ENCODE measurements at places on chromosomes 2 and 18.

DNA sequence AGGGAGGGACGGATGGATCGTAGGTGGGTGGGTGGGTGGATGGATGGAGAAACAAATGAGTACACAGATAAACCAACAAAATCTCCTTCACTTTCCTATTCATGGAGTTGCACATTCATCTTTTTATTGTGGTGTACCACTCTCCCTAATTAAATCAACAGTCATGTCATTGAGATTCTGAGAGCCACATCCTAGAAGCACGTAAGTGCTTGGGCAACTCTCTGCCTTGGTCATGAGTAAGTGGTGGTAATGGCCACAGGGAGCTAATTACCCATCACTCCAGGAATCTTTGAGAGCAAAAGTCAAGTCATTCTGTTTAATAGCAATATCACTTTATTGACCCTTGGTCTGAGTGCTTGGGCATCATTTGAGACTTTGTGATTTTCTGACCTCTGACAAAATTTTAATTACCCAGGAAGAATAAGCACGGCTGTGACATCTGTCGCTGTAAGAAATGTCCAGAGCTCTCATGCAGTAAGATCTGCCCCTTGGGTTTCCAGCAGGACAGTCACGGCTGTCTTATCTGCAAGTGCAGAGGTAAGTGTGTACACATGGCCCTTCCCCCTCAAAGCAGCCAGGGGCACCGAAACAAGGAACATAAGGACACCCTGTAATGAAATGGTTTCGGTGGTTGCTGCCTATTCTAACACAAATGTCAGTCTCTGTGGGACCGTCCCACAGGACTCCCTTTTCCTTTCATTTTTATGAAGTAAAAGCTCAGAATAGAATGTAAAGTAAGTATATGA lies 85.9 kb downstream of the FEZ2 start:
- H3K4me1 ChIP-seq, result no peaks in the 10 kb centered on the region
- no peak overlapping the region for H3K4me3 ChIP-seq
- peaks cover 18% of the 10 kb centered on the region for H3K36me3 ChIP-seq

GRCh38 chr2:200477667-200478131 lies 32.2 kb downstream of the KCTD18 start:
- peaks cover 2% of the 10 kb centered on the region for H3K4me1 ChIP-seq
- H3K27me3 ChIP-seq, result no peaks in the 10 kb centered on the region
- H3K27ac ChIP-seq, result no peak overlapping the region
- no peak for DNase-seq
- no peaks in the 10 kb centered on the region for H3K36me3 ChIP-seq

GRCh38 chr2:170307052-170307451 lies 129.1 kb downstream of the MYO3B start:
- H3K36me3 ChIP-seq, result no peaks in the 10 kb centered on the region
- no peak overlapping the region for H3K27ac ChIP-seq
- peaks cover 18% of the 10 kb centered on the region for H3K27me3 ChIP-seq
- H3K4me1 ChIP-seq, result no peaks in the 10 kb centered on the region
- no peak for DNase-seq

DNA sequence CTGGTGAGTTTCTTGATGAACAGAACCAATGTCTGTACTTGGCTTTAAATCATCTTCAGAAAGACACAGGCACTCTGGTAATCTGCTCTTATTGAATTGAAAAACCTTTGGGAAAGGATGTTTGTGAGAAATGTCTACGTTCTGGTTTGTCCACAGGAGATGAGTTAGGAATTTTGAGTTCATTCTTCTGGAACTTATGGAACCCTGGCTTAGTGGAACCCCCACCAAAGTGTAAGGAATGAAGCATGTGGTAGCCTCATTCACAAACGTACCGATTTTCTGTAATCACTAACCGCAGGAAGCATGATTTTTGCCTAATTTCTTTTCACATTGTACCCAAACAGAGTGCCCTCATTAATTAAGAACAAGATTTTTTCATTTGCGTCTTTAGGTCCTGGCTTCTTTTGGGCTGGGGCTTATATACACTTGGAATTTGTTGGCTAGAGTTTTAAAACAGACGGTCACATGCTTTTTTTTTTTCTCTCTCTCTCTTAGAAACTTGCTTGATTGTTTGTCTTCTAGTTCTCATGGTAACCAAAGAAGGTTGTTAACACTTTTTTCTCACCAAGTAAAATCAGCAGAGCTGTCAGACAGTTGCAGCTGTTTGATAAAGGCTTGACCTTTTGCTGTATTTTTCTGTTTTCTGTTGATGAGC lies 314.1 kb upstream of the THUMPD2 start:
- no peaks in the 10 kb centered on the region for H3K4me1 ChIP-seq
- no peak for DNase-seq
- no peaks in the 10 kb centered on the region for H3K36me3 ChIP-seq
- no peak overlapping the region for H3K4me3 ChIP-seq
- H3K27me3 ChIP-seq, result peaks cover 5% of the 10 kb centered on the region

DNA sequence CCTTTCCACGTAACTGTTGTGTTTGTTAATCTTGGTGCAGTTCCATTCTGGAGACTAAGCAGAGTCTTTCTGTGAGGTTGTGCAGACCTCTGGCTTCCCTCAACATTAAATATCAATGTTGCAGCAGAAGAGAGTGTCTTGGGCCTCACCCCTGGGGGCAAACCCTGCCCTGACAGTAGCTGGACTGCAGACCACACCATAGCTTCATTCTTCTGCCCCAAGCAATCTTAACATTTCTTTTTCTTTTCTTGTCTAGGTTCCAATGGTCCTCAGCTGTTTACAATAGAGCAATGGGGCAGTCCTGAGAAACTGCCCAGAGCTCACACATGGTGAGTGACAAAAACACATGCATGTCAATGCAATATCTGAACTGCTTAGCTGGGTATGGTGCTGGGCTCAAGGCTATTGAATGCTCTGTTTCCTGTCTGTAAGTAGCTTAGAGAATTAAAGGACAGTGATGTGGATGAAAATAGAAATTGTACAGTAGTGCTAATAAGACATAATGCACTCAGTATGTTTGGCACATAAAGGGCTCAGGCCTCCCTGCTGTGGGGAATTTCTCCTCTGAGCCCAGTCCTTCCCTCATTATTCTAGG lies 237.6 kb downstream of the ALPK2 start:
- no peak for DNase-seq
- H3K36me3 ChIP-seq, result no peaks in the 10 kb centered on the region
- H3K4me3 ChIP-seq, result no peak overlapping the region

- H3K4me1 ChIP-seq, result no peaks in the 10 kb centered on the region
- DNase-seq, result no peak
- H3K27ac ChIP-seq, result no peak overlapping the region
- no peaks in the 10 kb centered on the region for H3K27me3 ChIP-seq
- peaks cover 30% of the 10 kb centered on the region for H3K36me3 ChIP-seq
- H3K4me3 ChIP-seq, result no peak overlapping the region
These were observed 40.0 kb upstream of the CYBRD1 start for GRCh38 chr2:171482308-171482707.

DNA sequence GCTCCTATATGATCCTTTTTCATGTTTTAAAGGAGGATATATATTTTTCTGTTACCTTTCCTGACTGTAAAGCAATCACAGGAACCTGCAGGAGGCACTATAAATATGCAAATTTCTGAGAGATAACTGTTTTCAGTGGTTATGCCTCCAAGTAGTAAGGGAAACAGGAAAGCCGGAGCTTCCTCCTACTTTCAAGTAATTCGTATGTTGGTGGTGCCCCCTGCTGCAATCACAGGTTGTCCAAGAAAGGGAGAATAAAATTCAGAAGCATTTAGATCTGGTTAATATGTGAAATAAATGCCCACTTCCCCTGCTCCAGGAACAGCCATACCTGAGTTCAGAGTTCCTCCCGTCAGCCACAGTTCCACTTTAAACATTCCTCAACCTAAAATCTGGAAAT lies 12.0 kb upstream of the BCL11A start:
- no peak overlapping the region for H3K4me3 ChIP-seq
- no peak for DNase-seq
- peaks cover 10% of the 10 kb centered on the region for H3K4me1 ChIP-seq
- H3K36me3 ChIP-seq, result no peaks in the 10 kb centered on the region
- H3K27ac ChIP-seq, result no peak overlapping the region

- H3K27ac ChIP-seq, result no peak overlapping the region
- H3K36me3 ChIP-seq, result no peaks in the 10 kb centered on the region
- no peak overlapping the region for H3K4me3 ChIP-seq
- no peaks in the 10 kb centered on the region for H3K27me3 ChIP-seq
These were observed 289.3 kb upstream of the CDH2 start for GRCh38 chr18:28466204-28466603.

DNA sequence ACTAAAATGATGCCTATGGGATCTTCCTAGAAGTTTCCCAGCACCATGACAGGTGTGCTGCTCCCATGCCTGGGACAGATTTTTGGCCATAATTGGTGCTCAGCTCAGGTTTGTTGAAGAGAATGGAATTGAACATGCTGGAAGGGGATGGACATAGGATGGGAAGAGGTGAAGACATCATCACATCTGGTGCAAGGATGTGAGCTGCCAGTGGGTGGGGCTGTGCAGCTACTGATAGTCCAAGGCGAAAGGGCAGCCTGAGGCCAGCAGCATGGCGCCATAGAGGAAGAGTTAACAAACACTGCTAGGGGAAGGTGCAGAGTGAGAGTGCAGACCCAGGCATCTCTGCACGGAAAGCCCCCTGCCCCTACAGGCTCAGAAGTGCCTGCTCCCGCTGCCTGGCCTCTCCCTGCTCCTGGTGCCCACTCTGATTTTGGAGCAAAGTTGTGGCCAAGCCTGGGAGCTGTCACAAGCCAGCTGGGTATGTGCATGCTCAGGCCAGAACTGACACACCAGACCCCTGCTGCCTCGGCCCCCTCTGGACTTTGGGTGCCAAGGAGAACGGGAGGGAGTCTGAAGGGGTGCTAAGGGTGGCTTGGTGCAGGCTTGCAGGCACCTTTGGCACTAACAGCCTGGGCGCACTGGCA lies 178.6 kb downstream of the ZBTB7C start:
- H3K4me3 ChIP-seq, result no peak overlapping the region
- H3K27ac ChIP-seq, result no peak overlapping the region
- H3K27me3 ChIP-seq, result peaks cover 11% of the 10 kb centered on the region
- no peaks in the 10 kb centered on the region for H3K36me3 ChIP-seq
- H3K4me1 ChIP-seq, result no peaks in the 10 kb centered on the region

DNA sequence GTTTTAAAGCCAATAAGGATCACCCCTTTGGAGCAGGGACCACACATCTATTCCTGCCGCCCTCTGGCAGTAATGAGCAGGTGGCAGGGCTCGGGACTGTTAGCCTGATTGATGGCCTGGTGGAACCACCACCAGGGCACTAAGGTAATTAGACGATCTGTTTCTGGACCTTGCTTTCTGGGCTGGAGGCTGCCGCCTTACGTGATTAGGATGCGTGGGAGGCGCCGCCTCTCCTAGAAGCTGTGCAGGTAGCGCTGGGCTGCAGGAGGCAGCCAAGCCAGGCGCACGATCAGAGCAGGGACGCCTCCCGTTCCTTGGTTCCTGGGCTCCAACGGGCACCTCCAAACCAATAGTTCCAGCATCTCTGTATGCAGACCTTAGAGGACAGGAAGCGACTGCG lies 242.6 kb upstream of the RAB12 start:
- H3K36me3 ChIP-seq, result no peaks in the 10 kb centered on the region
- no peaks in the 10 kb centered on the region for H3K4me1 ChIP-seq
- H3K27ac ChIP-seq, result no peak overlapping the region
- no peak for DNase-seq
- no peak overlapping the region for H3K4me3 ChIP-seq

GRCh38 chr2:168997118-168997521 lies 34.0 kb downstream of the ABCB11 start:
- no peaks in the 10 kb centered on the region for H3K36me3 ChIP-seq
- H3K4me1 ChIP-seq, result no peaks in the 10 kb centered on the region
- no peak overlapping the region for H3K4me3 ChIP-seq
- no peak overlapping the region for H3K27ac ChIP-seq

GRCh38 chr18:50307400-50307737 lies 19.9 kb upstream of the CXXC1 start:
- peak overlapping the region; percentile 83 for H3K4me3 ChIP-seq
- no peaks in the 10 kb centered on the region for H3K36me3 ChIP-seq

GRCh38 chr2:164781394-164781793 lies 60.2 kb downstream of the COBLL1 start:
- no peak overlapping the region for H3K27ac ChIP-seq
- DNase-seq, result no peak
- no peaks in the 10 kb centered on the region for H3K36me3 ChIP-seq
- H3K4me1 ChIP-seq, result peaks cover 2% of the 10 kb centered on the region
- no peaks in the 10 kb centered on the region for H3K27me3 ChIP-seq
- H3K4me3 ChIP-seq, result no peak overlapping the region

GRCh38 chr2:190875891-190876290 lies 4.7 kb upstream of the GLS start:
- peak overlapping the region; percentile 51 for H3K27ac ChIP-seq
- H3K27me3 ChIP-seq, result no peaks in the 10 kb centered on the region
- DNase-seq, result no peak
- H3K4me3 ChIP-seq, result peak overlapping the region; percentile 61
- H3K36me3 ChIP-seq, result peaks cover 10% of the 10 kb centered on the region

DNA sequence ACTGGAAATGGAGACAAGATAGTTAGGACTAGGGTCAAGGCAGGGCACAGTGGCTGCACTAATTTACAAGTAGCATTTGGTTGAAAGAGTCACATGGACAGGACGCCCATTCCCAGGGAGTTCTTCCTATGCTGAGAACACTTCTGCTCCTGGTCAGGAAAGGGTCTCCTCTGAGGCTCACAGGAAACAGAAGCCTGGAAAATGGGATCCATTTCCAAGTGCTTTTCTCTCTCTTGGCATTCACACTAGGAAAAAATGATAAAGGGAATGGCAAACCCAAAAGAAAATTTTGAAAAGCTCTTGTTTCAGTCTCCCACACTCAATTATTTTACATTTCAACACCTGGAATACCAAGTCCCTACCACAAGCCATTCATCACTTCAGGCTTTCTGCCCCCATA lies 88.7 kb downstream of the COBLL1 start:
- H3K4me1 ChIP-seq, result no peaks in the 10 kb centered on the region
- DNase-seq, result no peak
- H3K27me3 ChIP-seq, result no peaks in the 10 kb centered on the region
- H3K36me3 ChIP-seq, result no peaks in the 10 kb centered on the region
- no peak overlapping the region for H3K27ac ChIP-seq
- H3K4me3 ChIP-seq, result no peak overlapping the region

- H3K27me3 ChIP-seq, result no peaks in the 10 kb centered on the region
- no peaks in the 10 kb centered on the region for H3K4me1 ChIP-seq
- H3K4me3 ChIP-seq, result no peak overlapping the region
- no peak overlapping the region for H3K27ac ChIP-seq
These were observed 272.3 kb downstream of the RAD51AP2 start for GRCh38 chr2:17245906-17246305.

- H3K4me3 ChIP-seq, result peak overlapping the region; percentile 63
- no peaks in the 10 kb centered on the region for H3K27me3 ChIP-seq
- peaks cover 58% of the 10 kb centered on the region for H3K4me1 ChIP-seq
These were observed 13.3 kb upstream of the GALM start for GRCh38 chr2:38652431-38653273.

GRCh38 chr2:8797682-8798081 lies 39.7 kb downstream of the KIDINS220 start:
- no peak overlapping the region for H3K4me3 ChIP-seq
- H3K4me1 ChIP-seq, result peaks cover 24% of the 10 kb centered on the region
- H3K27me3 ChIP-seq, result no peaks in the 10 kb centered on the region
- DNase-seq, result no peak

DNA sequence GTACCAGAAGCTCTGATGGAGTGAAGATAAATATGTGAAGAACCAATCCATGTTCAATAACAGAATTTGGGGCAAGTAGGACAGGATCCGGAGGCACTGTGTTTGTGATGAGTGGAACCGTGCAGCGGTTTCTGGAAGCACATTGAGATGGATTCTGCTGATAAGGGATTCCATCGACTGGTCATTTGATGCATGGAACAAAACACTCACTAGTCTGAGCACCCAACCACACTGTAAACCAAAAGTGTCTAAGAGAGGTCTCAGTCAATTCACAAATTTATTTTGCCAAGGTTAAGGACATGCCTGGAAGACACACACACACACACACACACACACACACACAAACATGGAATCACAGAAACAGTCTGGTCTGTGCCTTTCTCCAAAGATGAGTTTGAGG lies 459.5 kb downstream of the FBXO15 start:
- no peaks in the 10 kb centered on the region for H3K27me3 ChIP-seq
- H3K4me3 ChIP-seq, result no peak overlapping the region
- peaks cover 3% of the 10 kb centered on the region for H3K4me1 ChIP-seq
- no peaks in the 10 kb centered on the region for H3K36me3 ChIP-seq
- DNase-seq, result no peak
